ENCODE measurements at places on chromosomes 13 and 19. TPM values are rescaled to one million over a fixed set of nuclear protein-coding genes. Genes with fewer than 3 reads are reported as not detected.

The EPS8L1 gene
- total RNA-seq, result 8.3 TPM

The IRF3 gene
- total RNA-seq, result 40.3 TPM

The SYCN gene
- total RNA-seq, result not detected

The HIPK4 gene
- 0.31 TPM for total RNA-seq

The ALKBH6 gene
- 23.6 TPM for total RNA-seq

The ZNF816 gene
- 6.5 TPM for total RNA-seq

The CGB1 gene
- total RNA-seq, result not detected

The IGFL2 gene
- not detected for total RNA-seq

The ZFR2 gene
- not detected for total RNA-seq

The DDX49 gene
- total RNA-seq, result 65.6 TPM

The PTBP1 gene
- total RNA-seq, result 114 TPM

The MBD3L2 gene
- not detected for total RNA-seq

The LYPD5 gene
- 1.0 TPM for total RNA-seq

The ACER1 gene
- not detected for total RNA-seq

The ZNF221 gene
- total RNA-seq, result 8.0 TPM

The ZNF682 gene
- total RNA-seq, result 2.9 TPM

The SIGLEC5 gene
- total RNA-seq, result not detected
